Naive thymus-derived CD4-positive, alpha-beta T cell (primary cell): ENCODE measurements at places on chromosomes 2 and 18. TPM values are rescaled to one million over a fixed set of nuclear protein-coding genes. Genes with fewer than 3 reads are reported as not detected.

DNA sequence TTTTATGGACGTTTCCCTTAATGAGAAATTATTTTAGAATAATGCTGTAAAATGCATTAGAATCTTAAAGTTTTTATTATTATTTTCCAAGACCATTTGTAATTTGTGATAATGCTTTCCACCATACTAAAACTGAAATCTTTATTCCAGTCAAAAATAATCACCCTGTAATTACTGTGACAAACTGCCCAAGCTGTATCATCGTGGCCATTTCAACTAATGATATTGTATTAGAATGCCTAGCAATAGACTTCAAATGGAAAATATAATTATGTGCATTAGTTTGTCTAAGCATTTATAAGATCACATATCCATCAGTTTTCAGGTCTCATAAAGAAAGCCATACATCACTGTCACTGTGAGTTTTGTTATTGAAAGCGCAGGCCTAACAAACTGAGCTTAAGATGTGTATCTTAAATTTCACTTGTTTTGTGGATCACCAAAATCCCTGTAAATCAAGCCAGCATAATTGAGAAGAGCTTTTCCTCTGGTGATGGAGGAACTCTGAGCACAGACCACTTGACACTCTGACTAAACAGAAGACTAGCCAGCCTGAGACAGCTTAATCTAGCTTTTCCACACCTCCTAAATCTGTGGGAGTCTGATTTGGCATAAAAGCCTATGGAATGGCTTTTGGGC, 1312.2 kb upstream of the ACVR2A start:
- DNase-seq = no peak
- H3K36me3 ChIP-seq = no peaks in the 10 kb centered on the region
- no peak overlapping the region for H3K27ac ChIP-seq

The IKZF2 gene
- 1.9 TPM for polyA plus RNA-seq

The LHCGR gene
- polyA plus RNA-seq = not detected

The GREB1L gene
- 0.11 TPM for polyA plus RNA-seq

The CHST9 gene
- polyA plus RNA-seq = not detected

The NXPH2 gene
- polyA plus RNA-seq = not detected
